ENCODE measurements at places on chromosomes 13 and 19. TPM values are rescaled to one million over a fixed set of nuclear protein-coding genes. Genes with fewer than 3 reads are reported as not detected.

- DNase-seq: no peak
- no peaks in the 10 kb centered on the region for H3K36me3 ChIP-seq
- no peak overlapping the region for H3K27ac ChIP-seq
- no peaks in the 10 kb centered on the region for H3K4me1 ChIP-seq
- H3K4me3 ChIP-seq: no peak overlapping the region
Measured at GRCh38 chr13:74889321-74889720, 592.6 kb downstream of the TBC1D4 start.

EPS8L1 gene
- 19.5 TPM for total RNA-seq

TNFRSF19 gene
- total RNA-seq: 56.6 TPM

GRCh38 chr13:111270765-111271698, 49.4 kb upstream of the TEX29 start:
- no peak for DNase-seq
- peaks cover 2% of the 10 kb centered on the region for H3K4me1 ChIP-seq
- peaks cover 17% of the 10 kb centered on the region for H3K36me3 ChIP-seq

LIM2 gene
- not detected for total RNA-seq

DNA sequence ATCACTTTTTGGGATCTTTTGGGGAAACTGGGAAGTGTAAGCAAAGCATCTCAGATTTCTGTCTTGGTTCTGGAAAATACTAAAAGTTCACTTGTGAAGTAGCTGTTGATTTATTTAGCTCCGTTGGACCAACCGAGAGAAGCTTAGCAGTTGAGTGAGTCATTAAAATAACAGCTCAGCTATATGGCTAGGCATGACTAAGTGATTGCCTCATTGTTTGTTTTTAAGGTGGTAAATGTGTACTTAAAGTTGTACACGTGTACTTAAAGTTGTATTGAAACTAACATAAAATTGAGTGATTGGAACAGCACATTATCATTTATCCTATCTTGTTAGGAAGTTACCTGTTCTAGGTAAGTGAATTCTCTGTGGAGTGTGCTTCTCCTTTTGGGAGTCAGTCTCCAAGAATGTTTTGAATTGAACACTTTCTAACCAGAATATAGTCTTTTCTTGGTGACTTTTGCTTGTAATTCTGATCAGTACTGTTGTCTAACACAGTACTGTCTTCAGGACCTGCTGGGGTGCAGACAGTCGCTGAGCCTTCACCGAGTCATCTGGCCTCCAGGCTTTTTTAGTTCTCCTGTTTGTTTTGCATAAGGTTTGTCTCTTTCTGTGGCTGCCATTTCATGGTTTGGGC, 2.9 kb upstream of the DCUN1D2 start:
- no peaks in the 10 kb centered on the region for H3K27me3 ChIP-seq
- H3K36me3 ChIP-seq: peaks cover 16% of the 10 kb centered on the region
- DNase-seq: no peak
- H3K27ac ChIP-seq: peak overlapping the region; percentile 23

KLK15 gene
- total RNA-seq: not detected

DNA sequence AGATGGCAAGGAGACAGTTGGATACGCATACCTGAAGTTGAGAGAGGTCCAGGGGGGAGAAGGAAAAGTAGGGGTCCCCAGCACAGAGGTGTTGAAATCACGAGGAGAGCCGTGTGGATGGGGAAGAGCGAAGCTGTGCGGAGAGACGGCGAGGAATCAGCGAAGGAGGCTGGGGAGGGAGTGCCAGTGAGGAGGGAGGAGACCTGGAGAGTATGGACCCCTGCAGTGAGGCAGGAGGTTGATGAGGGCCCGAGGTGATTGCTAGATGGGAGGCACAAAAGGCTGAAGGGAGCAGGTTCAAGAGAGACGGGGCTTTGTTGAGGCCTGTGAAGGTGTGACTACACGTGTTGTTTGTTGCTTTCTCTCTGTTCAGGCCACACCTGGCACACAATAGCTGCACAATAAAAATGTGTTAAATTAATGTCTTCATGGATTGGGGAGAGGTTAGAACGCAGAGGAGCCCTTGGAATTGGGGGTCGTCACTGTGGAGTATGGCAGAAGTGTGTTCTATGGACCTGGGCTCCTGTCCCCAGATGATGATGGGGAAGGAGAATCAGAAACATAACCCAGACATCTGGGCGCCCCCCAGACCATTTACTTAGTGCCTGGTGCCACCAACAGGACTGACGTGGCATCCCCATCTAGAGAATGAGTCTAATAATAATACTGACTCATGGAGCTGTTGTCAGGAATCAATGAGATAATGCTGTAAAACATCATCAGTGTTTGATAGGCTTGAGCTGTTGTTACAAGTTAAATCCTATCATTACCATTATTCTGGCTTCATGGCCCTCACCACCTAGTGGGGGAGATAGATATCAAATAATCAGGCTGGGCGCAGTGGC, 137.5 kb downstream of the SIPA1L3 start:
- H3K4me1 ChIP-seq: no peaks in the 10 kb centered on the region
- H3K36me3 ChIP-seq: no peaks in the 10 kb centered on the region
- no peak overlapping the region for H3K27ac ChIP-seq
- no peak for DNase-seq
- no peaks in the 10 kb centered on the region for H3K27me3 ChIP-seq

Measured in lung (tissue), 17 donors.